ENCODE measurements at places on chromosomes 12 and 14.

DNA sequence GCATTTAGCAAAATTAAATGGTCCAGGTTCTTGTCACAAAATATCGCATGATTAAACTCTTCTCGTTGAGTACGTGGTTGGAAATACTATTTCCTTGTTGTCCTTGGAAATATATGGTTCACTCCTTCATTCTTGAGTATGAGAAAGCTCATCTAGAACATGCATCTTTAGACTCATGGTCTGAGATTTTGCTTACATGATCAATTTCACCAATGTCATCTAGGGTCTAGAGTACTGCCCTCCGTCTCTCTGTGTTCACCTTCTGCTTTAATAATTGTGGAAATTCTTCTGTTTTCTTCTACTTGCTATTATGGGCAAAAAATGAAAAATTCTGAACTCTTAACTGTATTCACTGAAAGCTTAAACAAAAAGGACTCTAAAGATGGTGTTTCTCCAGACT, 25.9 kb downstream of the MBIP start:
- no peak for DNase-seq

DNA sequence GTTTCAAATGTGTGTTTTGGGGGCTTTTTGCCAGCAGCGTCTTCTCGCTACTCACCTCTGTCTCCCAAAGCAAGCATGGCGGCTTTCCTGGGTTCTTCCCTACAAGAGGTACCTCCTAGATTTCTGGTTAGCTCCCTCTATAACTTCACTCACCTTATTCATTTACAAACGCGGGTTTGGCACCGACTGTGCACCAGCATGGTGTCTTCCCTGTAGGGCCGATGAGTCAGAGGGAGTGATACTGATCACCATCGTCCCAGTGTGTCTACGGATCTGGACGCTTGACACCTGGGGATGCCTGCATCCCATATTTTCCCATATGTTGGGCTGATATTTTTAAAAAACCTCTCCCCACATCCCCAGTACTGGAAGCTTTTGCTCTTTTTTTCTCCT, 8.0 kb upstream of the SERPINA12 start:
- no peak for DNase-seq

DNA sequence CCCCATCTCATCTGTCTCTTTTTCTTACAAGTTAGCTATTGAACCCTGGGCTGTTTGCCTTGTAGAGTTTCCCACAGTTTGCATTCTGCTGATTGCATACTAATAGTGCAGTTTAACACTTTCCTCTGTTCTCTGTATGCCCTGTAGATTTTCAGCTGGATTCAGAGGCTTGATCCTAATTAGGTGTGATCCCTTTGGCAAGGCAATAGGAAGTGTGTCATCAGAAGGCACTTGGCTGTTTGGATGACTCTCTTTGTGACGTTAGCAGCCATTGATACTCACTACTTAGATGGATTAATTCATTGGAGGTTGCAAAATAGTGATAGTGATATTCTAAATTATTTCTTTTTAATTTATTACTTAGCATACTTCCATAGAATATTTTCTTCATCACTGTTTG, 33.6 kb downstream of the FUT8 start:
- DNase-seq = no peak

GRCh38 chr12:119594772-119595445, 1.3 kb downstream of the TMEM233 start:
- no peak for DNase-seq

GRCh38 chr14:93655078-93655750, 133.1 kb downstream of the PRIMA1 start:
- peak; percentile 81 for DNase-seq

- no peak for DNase-seq
Observed at GRCh38 chr12:70543444-70543843, 93.8 kb downstream of the PTPRB start.

GRCh38 chr12:106634206-106634605, 51.4 kb downstream of the RFX4 start:
- DNase-seq = no peak

GRCh38 chr14:65231286-65231980, 129.1 kb upstream of the MAX start:
- no peak for DNase-seq

DNA sequence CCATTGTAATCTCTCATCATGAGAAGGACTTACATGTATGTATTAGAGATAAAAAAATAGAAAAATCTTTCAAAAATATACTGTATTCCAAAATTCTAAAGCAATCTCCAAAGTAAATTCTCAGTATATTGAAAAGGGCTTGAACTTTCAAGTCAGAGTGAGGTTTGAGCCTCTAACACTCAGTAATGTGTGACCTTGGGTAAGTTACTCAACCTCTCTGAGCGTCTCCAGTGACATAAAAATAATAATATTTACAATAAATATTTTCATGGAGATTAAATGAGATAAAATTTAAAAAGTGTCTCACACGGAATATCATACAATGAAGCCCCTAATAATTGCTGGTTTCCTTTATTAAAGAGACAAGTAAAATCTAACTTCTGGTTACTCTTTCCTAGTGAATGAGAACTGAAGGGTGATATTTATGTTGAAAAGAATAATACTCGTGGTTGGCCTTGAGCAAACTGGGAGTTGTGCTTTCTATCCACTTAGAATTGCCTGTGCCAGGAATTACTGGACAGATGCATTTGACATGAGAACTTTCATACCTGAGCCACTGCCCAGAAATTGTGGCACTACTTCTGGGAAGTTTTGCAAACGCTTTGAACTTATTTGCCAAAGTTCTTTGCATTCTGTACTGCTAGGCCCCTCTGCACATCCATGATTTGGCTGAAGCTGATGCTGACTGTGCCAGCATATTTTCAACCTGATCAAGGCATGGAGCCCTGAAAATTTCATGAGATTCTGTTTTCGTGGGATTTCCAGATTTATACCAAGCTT, 933.7 kb downstream of the GALC start:
- peak; percentile 56 for DNase-seq

- no peak for DNase-seq
Observed at GRCh38 chr14:36514278-36515104, 5.5 kb downstream of the NKX2-1 start.

All from NCI-H446 (cell line).